ENCODE measurements at places on chromosomes 7 and 10.

DNA sequence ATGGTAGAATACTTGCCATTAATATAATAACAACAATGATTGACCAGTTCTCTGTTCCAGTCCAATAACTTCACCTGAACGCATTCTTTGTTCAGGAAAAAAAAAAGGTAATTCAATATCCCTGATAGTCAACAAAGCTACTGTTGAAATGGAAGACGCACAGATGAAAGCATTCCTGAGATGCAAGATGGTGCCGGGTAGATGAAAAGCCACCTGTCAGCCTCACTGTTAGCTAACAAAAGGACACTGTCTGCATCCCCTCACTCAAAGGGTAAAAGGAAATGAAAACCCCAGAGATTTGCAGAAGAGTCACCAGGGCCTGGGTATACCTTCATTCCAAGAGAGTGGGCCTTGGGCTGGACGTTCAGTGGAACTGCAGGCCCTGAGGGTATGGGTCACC, 357.4 kb downstream of the PLXNA4 start:
- DNase-seq = no peak

- no peak for DNase-seq
Measured at GRCh38 chr10:114691442-114691941, 33.4 kb upstream of the ABLIM1 start.

- no peak for DNase-seq
Measured at GRCh38 chr7:105297985-105298384, 90.7 kb downstream of the SRPK2 start.

DNA sequence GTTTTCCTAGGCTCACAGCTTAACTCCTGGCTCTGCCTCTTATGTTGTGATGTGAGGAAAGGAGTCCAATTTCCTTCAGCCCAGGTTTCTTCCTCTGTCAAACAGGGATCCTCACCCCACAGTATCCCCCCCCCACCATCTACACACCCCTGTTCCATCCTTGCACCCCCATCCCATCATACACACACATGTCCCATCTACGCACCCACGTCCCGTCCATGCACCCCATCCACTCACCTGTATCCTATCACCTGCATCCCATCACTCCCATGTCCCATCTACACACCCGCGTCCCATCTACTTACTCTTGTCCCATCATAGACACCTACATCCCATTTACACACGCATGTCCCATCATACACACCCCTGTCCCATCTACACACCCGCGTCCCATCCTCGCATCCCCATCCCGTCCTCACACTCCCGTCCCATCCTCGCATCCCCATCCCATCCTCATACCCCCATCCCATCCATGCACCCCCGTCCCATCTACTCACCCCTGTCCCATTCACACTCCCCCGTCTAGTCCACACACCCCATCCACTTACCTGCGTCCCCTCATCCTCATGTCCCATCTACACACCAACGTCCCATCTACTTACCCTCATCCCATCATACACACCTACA, 117.3 kb downstream of the TRRAP start:
- DNase-seq = no peak

- DNase-seq = no peak
Measured at GRCh38 chr10:7610026-7610425, 56.7 kb downstream of the ITIH5 start.

- no peak for DNase-seq
Measured at GRCh38 chr10:86266446-86267242, 100.0 kb downstream of the GRID1 start.

GRCh38 chr7:149704507-149704906, 68.9 kb downstream of the ZNF467 start:
- DNase-seq = no peak

GRCh38 chr7:39624442-39624807, 1.1 kb downstream of the RALA start:
- no peak for DNase-seq

DNA sequence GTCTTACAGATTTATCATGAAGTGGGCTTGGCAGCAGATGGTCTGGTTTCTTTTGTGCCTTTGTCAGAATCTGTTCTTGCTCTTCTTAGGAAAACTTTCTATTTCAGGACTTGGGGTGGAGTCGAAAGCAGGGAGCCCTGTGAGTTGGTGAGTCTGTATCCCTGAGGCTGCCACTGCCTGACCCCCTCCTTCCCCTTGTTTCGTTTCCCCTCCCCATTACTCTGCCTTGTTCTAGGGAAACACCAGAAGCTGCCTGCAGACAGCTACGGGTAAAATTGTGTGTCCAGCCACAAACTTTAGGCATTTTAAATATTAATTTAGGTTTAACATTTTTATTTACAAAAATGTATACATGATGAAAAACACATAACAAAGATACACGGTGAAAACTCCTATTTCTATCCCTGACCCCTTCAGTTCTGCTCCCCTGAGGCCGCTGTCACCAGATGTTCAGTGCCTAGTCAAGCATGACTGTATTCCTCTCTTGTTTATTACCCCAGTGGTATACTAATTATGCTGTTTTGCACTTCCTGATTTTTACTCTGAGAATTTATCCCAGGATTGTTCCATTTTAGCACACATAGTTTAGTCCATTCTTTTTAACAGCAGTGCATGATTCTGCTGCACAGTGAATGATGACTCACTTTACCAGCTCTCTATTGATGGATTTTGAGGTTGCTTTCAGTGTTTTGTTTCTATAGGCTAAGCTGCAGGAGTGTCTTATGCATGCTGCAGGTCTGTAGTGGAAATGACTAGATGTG, 9.1 kb downstream of the TSPAN14 start:
- no peak for DNase-seq

DNA sequence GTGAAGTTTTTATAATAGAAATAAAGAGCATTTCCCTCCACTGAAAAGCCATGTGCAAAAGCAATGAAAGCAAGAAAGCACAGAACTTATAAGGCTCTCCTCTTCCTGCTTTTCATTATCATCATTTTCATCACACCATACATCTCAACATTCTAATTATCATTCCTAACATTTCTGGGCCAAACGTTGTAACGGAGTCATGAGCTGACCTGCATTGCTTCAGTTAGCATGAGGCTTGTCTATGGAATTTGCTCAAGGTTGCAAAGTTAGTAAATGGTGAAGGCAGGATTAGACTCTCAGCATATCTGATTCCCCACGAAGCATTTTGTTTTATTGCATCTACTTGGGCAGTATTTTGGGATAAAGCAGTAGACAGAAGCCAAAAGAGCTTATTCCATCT, 11.4 kb downstream of the SCIN start:
- no peak for DNase-seq

- no peak for DNase-seq
Measured at GRCh38 chr7:150727381-150727780, 9.8 kb upstream of the GIMAP5 start.

GRCh38 chr10:19904202-19904661, 88.0 kb downstream of the PLXDC2 start:
- DNase-seq = no peak

DNA sequence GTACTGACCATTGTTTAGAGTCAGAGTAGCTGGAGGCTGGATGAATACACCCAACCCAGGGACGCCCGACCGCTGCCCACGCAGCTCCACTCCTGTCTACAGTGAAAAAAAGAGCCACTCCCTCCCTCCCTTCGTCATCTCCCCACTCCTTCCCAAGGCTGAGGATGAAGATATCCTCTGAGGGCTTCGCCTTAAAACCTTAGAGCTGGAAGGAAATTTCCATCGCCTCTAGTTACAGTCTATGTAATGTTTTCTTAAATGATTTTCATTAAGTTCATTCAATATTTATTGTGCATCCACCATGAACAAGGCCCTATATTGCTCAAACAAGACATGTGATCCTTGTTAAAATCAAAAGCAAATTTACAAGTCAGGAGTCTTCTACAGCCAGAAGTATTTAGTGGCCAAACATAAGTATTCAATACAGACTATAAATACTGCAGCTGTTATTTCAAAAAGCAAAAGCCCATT, 11.3 kb upstream of the SLIT1 start:
- DNase-seq = no peak

DNA sequence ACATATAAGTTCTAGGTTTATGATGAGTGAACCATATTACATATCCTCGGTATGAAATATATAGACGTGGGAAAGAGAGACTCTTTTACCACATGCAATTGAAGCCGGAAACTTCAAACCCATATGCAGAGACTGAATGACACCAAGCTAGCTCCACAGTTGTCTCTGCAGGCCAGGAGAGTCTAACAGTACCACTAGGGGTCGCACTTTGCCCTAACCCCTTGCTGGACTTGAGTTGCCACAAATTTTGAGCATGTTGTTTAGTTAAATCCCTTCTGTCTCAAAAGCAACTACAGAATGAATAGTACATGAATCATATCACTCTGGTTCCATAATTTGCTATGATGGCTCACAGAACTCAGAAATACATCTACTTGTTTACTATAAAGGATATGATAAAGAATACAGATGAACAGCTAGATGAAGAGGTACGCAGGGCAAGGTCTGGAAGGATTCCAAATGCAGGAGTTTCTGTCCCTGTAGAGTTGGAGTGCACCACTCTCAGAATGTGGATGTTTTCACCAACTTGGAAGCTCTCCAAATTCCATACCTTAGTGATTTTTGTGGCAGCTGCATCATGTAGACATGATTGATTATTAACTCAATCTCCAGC, 112.4 kb upstream of the YAE1 start:
- DNase-seq = no peak

- DNase-seq = no peak
Measured at GRCh38 chr7:80921130-80921529, 2.3 kb upstream of the SEMA3C start.

DNA sequence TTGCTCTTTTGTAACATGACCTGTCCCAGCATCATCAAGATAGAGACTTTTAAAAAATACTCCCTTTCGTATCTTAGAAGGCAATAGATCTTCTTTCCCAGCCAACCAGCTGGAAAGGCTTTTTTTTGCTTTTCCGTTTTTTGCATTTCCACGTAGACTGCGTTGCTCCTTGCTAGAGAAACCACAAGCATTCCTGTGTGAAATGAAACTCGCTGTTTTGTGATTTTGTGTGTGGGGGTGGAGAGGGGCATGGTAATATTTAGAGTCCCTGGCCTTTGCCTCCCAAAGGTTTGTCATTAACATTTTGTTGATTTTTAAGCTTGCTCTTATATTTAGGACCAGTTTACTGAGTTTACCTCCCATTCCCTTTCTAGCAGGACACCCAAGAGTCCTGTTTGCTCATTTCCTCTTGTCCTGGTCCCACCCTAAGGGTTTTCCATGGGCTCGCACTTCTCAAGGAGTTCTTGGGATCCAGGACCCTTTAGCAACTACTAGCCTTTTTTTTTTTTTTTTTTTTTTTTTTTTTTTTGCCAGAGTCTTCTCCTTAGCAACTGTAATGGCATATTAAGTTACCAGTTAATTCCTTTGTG, 243.6 kb downstream of the BICC1 start:
- DNase-seq = no peak

DNA sequence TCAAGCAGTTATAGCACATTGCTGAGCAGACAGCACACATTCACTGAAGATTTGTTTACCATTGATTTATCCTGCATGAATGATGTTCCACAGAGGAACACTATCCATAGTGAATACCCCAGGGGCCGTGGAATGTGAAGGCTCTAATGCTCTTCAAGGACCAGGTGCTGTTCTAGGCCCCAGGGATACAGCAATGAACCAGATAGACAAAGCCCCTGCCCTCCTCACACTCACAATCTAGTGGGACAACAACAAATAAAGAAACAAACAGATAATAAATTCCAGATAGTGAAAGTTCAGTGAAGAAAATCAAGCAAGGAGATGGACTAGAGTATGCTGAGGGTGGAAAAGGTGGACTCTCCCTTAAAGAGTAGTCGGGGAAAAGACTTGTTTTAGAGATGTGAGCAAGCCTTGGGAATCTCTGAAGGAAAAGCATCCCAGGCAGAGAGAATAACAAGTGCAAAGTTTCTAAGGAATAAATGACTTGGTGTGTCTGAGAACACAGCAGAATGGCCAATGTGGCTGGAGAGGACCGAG, 117.7 kb downstream of the CCDC71L start:
- no peak for DNase-seq

DNA sequence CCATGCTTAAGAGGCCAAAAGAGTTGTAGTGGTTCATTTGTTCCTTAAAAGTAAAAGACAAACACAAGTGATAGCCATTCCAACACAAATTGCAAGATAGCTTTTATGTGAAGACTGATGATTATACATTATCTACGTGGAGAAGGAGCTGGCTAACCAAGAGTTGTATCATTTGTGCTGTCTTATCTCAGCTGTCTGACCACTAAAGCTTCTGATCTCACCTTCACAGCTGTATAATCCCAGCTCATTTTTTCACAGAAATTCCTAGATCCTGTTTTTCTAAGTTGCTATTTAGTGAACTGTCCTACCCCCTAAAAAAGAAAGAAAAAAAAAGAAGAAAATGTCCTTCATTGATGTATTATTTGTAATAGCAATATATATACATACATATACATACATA, 9.8 kb downstream of the USP6NL start:
- no peak for DNase-seq

- DNase-seq = no peak
Measured at GRCh38 chr7:1176891-1177373, 16.9 kb upstream of the ZFAND2A start.

DNA sequence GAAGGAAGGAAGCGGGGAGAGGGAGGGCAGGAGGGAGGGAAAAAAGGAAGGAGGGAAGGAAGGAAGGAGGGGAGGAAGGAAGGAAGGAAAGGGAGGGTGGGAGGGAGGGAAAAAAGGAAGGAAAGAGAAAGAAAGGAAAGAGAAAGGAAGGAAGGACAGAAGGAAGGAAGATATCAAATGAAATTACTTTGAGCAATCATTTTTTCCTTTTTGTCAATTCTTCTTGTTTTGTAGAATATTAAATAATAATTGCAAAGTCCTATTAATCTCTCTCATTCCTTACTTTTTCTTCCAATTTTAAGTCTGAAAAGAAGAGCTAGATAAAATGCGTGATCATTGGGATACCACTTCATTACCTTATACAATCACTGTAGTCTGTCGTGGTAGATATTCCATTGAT, 117.5 kb downstream of the PLXDC2 start:
- no peak for DNase-seq

- DNase-seq = no peak
Measured at GRCh38 chr10:121838931-121839330, 88.9 kb downstream of the ATE1 start.

DNA sequence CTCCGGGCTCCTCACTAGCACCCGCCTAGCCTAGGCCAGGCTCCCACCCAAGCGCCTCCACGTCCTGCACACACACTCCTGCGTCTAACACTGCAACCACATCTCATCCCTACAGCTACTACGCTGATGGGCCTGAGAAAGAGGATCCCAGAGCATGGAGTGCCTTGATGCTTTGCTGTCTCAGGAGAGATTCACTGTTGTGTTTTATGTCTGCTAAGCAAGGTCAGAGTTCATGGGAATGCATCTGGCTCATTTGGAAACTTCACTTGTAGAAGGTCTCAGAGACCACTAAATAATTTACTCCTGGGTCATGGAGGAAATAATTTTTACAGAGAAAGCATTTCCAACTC, 88.7 kb downstream of the SLIT1 start:
- no peak for DNase-seq

- no peak for DNase-seq
Measured at GRCh38 chr7:77548206-77548605, 11.1 kb downstream of the PTPN12 start.

GRCh38 chr10:51117053-51117660, 42.9 kb downstream of the PRKG1 start:
- DNase-seq = no peak

Measured in NCI-H446 treated with DMSO at 0.1 percent for 48 hours (cell line).